ENCODE measurements at places on chromosomes 3 and 15.

DNA sequence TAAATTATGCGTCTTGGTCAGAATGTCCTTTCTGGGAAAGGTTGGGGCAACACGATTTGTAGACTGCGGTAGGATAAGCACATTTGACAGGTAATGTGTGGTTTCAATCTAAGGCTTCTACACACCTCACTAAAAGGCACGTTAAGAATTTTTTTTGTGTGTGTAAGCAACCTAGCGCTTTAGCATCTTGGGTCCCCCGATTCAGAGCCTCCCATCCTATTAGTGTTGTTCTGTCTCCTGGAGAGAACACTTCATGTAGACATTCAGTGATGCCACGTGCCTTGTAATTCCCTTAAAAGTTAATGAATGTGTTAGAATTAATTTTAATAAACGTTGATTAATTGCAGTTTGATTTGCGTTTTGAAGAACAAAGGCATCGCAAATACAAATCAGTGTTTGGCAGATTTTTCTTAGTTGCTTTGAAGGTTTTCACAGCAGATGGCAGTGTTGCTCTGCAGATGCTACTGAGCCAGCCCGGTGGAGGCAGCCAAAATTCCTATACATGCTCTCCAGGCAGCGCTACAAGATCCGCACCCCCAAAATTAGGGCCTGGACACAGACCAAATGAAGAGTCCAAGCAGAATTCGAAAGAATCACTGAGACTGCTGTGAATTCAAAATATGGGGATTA is 63.5 kb downstream of the OTOL1 start:
- peak; percentile 65 for DNase-seq

GRCh38 chr15:55703873-55704301 is 39.1 kb downstream of the PRTG start:
- DNase-seq = peak; percentile 8

DNA sequence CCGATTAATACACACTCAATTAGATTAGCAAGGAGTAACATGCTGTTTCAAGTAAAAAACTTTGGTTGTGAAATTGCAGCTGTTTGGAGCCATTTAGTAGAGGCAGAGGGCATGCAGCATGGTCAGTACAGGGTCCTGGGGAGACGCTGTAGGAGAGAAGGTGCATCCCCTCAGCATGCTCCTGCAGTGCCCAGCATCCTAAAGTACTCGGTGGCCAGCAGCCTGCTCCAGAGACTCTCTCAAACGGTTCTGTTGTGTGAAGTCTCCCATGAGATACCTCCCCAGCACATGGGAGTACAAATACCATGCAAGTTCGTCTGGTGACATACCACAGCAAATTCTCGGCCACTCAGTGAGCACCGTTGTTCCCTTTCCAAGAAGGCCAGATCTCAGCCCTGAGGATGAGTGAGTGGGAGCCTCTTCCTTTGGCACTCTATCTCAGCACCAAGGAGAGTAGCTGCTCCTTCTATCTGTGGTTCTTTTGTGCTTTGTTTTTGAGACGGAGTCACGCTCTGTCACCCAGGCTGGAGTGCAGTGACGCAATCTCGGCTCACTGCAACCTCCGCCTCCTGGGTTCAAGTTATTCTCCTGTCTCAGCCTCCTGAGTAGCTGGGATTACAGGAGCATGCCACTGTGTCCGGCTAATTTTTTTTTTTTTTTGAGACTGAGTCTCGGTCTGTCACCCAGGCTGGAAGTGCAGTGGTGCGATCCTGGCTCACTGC is 72.7 kb downstream of the TJP1 start:
- no peak for DNase-seq

- no peak for DNase-seq
Measured at GRCh38 chr15:27833178-27833577, 265.9 kb downstream of the OCA2 start.

GRCh38 chr3:197432384-197433127 is 123.2 kb downstream of the BDH1 start:
- no peak for DNase-seq

DNA sequence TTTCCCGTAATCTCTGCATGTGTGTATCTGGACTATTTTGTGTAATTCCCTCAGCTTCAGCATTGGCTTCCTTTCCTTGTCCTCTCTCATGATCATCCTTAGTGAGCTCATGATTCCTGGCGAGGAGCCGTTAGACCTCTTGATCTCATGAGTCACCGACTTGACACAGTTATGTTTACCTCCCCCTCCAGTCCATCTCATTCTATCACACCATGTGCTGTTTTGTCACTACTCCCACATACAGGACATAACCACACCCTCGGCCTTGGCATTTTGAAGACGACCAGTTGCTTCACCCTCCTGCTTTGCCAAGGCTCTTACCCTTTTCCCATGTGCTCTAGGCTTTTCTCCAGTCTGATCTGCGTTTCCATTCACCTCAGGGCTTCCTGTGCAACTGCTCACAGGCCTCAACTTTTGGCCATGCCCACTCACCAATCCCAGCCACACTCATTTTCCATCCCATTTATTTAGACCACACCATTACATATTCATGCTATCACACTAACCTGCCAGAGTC is 41.5 kb downstream of the CP start:
- DNase-seq = peak; percentile 94

GRCh38 chr3:65210026-65210814 is 522.4 kb upstream of the ADAMTS9 start:
- DNase-seq = no peak

DNA sequence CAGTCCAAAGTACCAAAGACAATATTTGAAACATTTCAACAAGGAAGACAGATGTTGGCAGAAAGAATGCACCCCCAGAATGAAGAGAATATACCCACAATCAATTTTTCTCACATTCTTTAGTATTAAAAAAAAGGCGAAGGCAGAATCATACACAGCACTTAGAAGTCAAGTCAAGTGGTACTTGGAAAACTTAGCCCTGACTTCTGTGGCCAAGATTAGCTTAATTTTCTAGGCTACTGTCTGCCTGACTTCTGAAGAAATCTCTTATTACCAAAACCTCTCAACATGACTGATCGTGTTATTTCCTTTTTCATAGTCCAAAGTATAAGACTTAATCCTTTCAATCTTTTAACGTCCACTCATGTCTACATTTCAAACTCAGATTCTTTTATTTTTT is 60.7 kb downstream of the PBRM1 start:
- DNase-seq = no peak

- DNase-seq = no peak
Measured at GRCh38 chr15:47362118-47362905, 355.0 kb upstream of the SEMA6D start.

DNA sequence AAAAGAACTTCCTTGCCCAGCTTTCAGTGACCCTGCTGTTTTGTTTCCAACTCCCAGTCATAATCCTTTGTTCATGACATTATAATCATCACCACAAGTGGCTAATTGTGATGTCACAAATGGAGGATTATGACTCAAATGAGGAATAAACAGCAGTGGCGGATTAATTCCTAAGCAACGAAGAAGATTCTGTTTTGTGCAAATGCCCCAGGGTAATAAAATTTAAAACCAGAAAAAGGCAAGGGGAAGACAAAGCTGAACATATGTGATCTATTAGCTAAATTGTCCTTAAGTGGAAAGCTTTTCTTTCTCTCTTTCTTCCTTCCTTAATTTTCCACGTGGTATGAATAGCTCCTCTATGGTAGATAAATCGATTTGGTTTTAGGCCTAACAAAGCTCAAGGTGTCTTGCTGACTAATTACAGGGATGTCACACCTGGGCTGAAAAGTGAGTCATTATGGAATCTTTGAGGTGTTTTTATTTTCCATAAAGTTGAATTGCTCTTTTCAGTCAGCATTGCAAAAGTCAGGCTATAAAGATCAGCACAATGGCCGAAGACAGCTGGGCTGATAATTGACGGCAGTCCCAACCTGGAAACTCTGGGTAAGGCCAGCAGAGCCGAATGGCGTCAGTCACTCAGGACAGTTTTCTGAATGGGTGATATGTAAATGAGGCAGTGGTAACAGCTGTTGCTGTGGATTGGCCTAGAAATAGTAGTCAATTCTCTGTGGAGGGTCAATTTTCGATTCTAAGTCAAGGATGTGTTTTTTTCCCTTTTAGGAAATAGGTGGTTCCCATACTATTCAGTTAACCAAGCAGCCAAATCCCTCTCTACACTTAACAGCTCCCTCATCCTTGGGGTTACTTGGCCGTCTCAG is 121.5 kb downstream of the PTPRG start:
- DNase-seq = peak; percentile 40

- DNase-seq = no peak
Measured at GRCh38 chr15:39177561-39177960, 403.3 kb upstream of the THBS1 start.

DNA sequence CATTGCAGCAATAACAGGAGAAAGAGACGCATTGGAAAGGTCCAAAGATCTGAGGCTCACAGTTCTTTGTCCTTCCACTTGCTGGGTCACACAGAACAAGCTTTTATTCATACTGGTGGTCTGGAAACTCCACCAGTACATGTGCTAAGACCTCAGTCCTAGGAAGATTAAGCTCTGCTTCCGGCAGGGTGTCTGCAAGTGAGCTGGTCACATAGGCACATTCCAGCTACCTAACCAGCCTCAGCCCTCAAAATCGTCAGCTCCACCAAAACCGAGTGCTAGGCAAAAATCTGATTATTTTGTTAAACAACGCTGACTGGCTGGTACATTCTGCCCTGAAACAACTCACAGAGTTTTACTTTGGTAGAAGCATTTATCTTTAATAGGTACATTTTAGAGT is 2.2 kb downstream of the ZBED2 start:
- DNase-seq = no peak

DNA sequence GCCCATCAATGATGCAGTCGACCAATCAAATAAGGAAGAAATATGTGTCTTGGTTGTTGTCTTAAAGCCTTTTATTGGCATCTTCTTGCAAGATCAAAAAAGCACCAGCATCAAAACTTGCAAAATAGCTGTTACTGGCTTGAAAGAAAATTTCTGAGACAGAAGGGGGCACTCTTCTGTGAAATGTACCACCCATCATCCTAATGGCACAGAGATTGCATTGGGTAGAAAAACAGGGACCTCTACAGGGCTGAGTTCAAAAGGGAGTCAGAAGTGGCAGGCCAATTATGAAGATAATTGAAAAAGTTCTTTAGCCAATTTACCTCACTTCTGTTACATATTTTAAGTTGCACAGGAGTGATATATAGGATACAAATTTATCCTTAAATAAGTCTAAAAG is 122.3 kb upstream of the GPR149 start:
- no peak for DNase-seq

GRCh38 chr3:197874064-197874463 is 75.9 kb upstream of the RPL35A start:
- no peak for DNase-seq

DNA sequence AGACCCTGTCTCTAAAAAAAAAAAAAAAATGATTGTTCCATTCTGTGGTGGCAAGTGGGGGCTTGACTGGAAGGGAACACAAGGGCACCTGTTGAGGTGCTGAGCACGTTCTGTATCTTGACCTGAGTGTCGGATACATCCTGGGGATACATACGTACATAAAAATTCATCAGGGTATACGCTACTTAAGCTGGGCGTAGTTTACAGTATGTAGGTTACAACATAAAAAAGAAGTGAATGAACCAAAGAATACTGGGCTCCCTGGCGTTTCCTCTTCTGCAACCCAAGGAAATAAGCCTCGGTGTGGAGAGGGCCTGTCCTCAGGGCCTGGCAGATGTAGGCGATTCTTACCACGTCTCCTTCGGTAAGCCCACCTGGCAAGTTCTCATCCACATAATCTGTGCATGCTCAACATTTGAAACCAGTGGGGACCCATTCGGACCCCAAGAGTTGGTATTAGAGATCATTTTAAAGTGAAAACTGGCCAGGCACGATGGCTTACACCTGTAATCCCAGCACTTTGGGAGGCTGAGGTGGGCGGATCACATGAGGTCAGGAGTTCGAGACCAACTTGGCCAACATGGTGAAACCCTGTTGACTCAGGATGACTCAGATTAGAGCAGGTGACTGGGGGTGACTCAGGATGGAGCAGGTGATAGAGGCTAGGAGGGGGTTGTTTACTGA is 5.1 kb upstream of the MUC20 start:
- DNase-seq = no peak

GRCh38 chr3:33919312-33920120 is 121.1 kb downstream of the PDCD6IP start:
- no peak for DNase-seq

GRCh38 chr3:30353711-30354467 is 252.5 kb upstream of the TGFBR2 start:
- DNase-seq = no peak

GRCh38 chr15:38229705-38230310 is 22.8 kb upstream of the SPRED1 start:
- no peak for DNase-seq

GRCh38 chr15:71093054-71094024 is 21.9 kb upstream of the THSD4 start:
- DNase-seq = peak; percentile 88

DNA sequence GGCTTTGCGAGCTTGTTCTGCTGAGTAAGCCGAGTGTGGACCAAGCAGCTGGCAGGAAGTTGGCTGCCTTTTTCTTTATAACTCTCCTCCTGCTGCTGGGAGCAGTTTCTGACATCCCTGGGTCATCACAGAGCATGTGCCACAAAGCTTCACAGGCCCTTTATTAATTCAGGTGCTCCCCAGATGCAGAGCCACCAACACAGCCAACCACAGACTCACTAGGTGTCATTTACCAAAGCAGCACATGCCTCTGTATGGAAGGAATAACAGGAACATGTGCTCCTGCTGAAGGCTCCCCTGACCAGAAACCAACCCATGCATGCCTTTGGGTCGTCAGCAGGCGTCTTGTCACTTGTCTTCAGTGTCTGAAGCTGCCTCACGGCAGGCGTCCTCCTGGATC is 152.5 kb downstream of the ADAMTS17 start:
- no peak for DNase-seq

Data from AG20443 (cell line).